Progenitor cell of endocrine pancreas (in vitro differentiated cells): ENCODE measurements at places on chromosomes 3 and 15.

DNA sequence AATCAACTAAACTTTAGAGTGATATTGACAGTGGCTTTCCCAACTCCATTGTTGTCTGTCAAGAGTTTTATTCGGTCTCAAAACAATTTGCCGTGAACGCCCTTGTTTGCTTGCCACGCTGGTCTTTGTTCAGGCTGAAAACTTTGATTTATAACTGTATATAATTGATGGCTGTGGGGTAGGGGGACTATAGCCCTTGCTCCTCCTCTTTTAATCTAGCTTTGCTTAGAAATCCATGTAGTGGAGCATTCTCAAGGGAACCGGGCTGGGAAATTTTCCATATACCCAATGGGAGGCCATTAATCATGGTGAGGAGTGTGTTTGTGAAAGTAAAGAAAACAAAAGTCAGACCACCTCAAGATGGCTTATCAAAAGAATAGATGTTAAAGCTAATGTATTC lies 339.8 kb upstream of the RARB start:
- DNase-seq, result no peak

DNA sequence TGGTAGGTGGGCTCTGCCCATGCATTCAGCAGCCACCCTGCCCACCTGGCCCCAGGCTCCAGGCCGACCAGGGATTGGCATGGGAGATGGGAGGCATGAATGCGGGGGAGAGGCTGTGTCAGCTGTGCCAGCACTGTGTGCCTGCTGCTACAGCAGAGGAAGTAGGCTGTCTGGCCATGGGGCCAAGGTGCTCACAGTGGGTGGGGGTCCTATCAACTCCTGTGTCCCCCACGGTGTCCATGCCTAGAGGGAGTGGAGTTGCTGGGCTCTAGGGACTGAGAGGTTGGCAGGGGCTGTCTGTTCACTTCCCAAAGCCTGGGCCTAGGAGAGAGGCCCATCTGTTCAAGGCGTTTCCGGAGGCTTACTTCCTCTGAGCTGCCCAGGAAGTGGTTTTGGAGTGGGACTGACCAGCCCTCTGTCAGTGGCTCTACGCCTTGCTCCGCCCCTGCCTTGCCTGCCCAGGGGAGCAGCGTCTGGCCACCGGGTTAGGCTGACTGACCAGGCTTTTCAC lies 5.8 kb downstream of the PRKCD start:
- DNase-seq, result no peak

GRCh38 chr3:47143068-47143467 lies 20.8 kb downstream of the SETD2 start:
- DNase-seq, result no peak

GRCh38 chr3:155185631-155186071 lies 105.5 kb downstream of the MME start:
- no peak for DNase-seq

- no peak for DNase-seq
These were observed 166.5 kb upstream of the TMCO5A start for GRCh38 chr15:37767841-37768455.

- no peak for DNase-seq
These were observed 273.6 kb upstream of the VEPH1 start for GRCh38 chr3:157776861-157777260.

DNA sequence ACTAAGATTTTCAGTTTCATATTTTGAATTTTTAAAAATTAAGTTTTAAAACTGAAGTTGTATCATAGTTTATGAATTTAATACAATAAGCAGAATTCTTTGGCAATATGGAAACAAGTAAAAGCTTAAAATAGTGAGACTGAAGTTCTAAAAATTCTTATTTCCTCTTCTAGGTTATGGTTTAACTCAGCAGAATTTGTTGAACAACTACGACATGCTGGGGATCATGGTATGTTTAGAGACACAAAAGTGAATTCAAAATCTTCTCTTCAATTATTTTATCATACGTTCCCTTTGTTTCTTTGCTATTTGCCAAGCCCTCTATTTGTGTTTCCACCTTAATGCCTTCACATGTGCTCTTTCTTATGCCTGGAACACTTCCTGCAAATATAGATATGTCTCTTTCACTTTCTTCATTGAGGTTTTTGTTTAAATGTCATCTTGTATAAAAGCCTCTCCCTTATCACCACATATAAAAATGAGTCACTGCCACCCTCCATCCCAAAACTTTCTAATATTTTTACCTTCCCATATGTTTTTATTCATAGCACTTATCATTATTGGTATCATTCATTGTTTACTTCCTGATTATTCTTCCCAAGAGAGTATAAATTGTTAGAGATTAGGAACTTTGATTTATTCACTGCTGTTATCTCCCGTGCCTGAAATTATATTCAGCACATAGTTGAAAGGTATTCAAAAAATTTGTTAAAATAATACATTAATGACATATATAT lies 6.4 kb downstream of the SUCNR1 start:
- DNase-seq, result no peak

- no peak for DNase-seq
These were observed 41.0 kb downstream of the ITGB5 start for GRCh38 chr3:124846189-124846588.

GRCh38 chr15:100114571-100114970 lies 227.2 kb downstream of the ADAMTS17 start:
- DNase-seq, result no peak

GRCh38 chr3:186115239-186115996 lies 6.5 kb upstream of the ETV5 start:
- DNase-seq, result no peak

DNA sequence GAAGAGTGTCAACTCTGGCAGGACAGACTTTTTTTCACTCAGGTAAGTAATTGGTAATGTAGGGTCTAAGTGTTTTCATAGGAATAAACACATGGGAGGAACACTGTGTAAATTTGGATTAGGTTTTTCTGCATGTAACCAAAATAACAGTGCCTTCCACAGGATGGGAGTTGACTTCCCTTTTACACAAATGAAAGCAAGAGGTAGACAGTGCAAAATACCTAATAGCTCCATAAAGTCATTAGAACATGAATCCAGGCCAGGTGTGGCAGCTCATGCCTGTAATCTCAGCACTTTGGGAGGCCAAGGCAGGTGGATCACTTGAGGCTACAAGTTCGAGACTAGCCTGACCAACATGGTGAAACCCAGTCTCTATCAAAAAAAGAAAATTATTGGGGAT lies 25.5 kb upstream of the MYO1E start:
- DNase-seq, result no peak

- no peak for DNase-seq
These were observed 164.1 kb upstream of the SLCO3A1 start for GRCh38 chr15:91689377-91689776.

DNA sequence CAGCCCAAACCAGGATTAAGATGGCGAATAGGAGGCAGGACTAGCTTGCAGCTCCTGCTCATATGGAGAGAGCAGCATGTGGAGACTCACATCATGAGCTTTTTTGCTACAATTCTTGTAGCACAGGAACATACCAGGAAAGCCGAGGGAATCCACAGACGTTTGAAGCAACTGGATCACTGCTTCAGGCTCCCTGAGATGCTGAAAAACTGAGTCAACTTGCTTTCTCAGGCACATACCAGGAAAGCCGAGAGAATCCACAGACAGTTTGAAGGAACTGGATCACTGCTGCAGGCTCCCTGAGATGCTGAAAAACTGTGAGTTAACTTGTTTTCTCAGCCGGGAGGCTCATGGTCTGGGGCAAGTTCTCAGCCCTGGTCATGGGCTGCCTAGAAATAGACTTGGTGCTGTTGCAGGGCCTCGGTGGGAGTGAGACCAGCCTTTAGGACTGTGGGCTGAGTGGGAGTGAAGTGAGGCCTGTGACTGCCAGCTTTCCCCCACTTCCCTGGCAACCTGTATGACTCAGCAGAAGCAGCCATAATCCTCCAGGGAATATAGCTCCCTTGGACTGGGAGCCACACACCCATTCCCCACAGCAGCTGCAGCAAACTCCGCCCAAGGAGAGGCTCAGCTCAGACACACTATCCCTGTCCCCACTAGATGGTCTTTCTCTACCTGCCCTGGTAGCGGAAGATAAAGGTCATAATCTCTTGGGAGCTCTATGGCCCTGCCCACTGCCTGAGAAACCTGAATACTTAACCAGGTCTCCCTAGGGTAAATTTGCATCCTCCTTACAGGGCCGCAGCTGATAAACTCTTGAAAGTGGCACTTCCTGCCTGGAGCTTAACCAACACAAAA lies 51.9 kb upstream of the PFN2 start:
- no peak for DNase-seq

- no peak for DNase-seq
These were observed 14.7 kb downstream of the STAB1 start for GRCh38 chr3:52509753-52510328.

DNA sequence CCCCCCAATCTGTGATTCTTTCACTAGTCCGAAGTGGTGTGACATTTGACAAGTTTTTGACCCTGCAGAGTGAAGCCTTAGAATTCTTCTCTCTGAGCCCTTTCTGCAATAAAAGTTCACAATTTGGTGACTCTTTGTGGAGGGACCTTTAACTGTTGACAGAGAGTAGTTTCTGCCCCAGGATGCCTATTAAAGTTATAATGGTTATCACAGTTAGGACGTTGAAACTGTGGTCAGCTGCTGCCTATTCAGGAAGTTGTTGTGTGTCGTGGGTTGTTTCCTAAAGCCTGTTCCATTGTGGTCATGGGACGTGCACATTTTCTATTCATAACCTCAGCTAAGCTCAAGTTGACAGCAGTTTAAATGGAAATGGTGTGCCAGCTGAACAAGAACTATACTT lies 274.5 kb downstream of the NEK10 start:
- no peak for DNase-seq

GRCh38 chr3:115380883-115381572 lies 233.9 kb upstream of the ZBTB20 start:
- DNase-seq, result no peak

DNA sequence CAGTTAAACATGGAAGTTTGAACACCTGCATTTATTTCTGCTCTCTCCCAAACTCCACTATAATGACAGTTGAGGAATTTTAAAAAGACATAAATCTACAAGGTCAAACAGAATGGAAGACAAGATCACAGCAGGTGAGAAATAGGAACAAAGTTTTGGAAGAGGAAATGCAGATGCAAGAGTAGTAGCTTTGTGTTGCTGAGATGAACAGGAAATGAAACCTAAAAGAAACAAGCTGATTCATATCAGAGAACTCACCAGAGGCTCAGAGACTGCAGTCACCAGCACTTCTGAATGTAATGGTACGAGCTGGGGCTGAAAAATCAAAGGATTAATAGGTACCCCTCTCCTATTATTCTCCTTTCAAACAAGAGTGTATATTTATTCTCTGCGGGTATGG lies 459.9 kb downstream of the RAP2B start:
- no peak for DNase-seq

GRCh38 chr3:169869484-169870220 lies at the start of gene LRRC31:
Gene LRRC31 (minus strand): TSS chr3:169869935. CDS start chr3:169869807, 128 bp downstream.
- DNase-seq, result no peak

DNA sequence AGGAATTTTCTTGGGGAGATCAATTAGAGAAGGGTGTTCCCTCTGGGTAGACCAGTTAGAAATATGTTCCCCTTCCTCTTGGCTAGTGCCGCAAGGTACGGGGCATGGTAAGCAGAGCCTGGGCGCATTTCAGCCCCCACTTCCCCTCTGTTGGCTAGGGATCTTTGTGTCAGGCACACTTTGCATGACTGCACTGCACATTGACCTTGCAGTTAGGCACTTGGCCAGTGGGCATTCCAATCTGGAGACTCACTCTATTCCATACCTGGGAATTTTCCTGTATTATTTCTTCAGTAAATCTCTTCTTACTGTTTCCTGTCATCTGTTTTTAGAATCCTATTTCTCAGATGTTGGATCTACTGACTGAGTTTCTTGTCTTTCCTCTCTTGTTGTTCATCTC lies 30.0 kb upstream of the CACNA1D start:
- DNase-seq, result no peak

DNA sequence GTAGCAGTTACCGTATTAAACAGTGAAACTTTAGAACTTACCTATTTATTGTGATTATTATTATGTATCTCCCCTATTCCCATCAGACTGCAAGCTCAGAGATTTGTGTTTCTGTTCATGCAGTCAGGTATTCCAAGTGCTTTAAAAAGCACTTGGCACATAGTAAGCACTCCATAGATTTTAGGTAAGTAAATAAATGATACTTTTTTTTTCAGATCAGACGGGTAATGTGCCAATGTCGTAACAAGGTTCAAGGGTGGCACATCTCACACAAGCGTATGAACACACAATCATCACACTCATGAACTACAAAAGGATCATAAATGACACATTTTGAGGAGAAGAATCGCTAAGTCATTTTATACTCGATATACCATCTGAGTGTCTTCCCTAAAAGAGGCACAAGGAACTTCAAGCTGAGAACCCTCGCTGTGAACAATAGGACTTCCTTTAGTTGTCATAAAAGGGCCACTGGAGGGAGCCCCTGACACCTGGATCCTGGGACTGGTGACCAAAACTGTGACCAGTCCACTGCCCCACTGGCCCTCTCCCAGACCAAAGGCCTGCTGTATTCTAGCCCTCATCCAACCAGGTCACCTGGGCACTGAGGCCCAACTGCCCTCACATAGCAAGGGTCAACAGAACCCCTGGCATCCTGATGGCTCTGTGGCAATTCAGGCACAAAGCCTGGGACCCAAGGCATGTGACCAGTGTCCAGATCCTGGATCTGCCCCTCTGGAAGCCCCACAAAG lies 32.1 kb downstream of the KIF9 start:
- DNase-seq, result no peak

DNA sequence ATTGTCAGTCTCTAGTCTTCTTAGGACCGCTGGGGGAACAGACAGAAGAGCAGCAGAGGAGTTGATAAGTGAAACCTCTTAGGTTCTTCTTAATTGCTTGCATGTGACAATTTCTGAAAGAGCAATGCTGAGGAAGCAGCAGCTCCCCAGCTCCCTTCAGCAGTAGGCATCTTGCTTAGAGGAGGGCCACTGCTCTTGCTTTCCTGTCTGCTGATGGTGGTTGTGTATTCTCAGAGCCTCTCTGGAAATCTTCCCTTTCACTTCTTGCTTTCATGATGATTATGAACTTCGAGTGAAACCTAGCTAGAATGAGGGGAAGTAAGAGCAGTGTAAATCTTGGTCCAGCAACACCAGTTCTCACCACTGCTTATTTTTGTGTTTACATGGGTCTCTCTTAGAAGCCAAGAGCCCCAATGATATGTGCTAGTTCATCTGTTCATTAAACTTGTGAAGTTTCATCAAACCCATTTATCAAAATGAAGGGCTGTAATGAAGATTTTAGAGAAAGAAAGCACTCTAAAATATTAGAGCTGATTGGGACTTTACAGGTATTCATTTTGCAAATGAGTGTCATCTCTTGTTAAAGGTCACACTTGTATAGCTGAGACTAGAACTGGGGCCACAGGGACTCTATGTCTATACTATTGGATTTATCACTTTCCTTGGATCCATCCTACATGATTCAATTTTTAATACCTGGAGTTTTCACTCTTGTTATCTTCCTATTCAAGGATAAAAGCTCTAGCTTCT lies 246.7 kb downstream of the LPP start:
- no peak for DNase-seq

DNA sequence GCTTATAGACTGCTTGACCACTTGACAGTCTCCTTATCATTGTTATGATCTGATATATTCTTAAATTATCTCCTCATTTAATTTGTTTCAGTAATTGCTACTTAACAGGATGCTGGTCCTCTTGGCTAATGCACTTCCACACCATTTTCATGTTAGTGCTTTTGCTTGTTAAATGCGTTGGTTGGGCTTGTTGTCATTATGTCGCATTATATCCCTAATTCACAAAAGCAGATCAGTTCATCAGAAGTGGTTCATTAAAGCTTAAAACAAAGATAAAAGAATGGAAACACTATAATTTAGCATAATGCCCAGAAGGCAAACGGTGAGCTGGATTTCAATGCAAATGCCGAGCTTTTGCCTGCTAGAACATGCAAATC lies 17.1 kb upstream of the EHHADH start:
- DNase-seq, result no peak
